ENCODE measurements at places on chromosomes 2 and 18. TPM values are rescaled to one million over a fixed set of nuclear protein-coding genes. Genes with fewer than 3 reads are reported as not detected.

Gene LYPD6B
- 2.4 TPM for total RNA-seq

Gene TSPYL6
- total RNA-seq: under 0.01 TPM

Gene LOXHD1
- not detected for total RNA-seq

Gene KLHL30
- 0.39 TPM for total RNA-seq

Gene FAM210A
- 21.8 TPM for total RNA-seq

Gene KCNK3
- total RNA-seq: 0.11 TPM

Gene DNAJC5G
- not detected for total RNA-seq

Gene ALPI
- total RNA-seq: not detected

Gene CNGA3
- 0.43 TPM for total RNA-seq

Gene UCN
- total RNA-seq: 1.4 TPM

Gene ANKRD30BL
- not detected for total RNA-seq

Gene AGXT
- total RNA-seq: not detected

Gene UGT1A6
- total RNA-seq: not detected

Gene C1GALT1C1L
- 1.8 TPM for total RNA-seq

Gene STARD7
- 134 TPM for total RNA-seq

Gene CCDC178
- total RNA-seq: not detected

Gene ANKRD29
- 4.1 TPM for total RNA-seq

Gene FAM124B
- total RNA-seq: 0.13 TPM

Gene CIB4
- not detected for total RNA-seq

Gene NTSR2
- total RNA-seq: not detected

Gene TACR1
- 0.11 TPM for total RNA-seq

Gene FOXD4L1
- total RNA-seq: 0.11 TPM
